ENCODE measurements at places on chromosomes 5 and 9.

- no peak for DNase-seq
Measured at GRCh38 chr9:114602620-114603019, 8.5 kb upstream of the TMEM268 start.

DNA sequence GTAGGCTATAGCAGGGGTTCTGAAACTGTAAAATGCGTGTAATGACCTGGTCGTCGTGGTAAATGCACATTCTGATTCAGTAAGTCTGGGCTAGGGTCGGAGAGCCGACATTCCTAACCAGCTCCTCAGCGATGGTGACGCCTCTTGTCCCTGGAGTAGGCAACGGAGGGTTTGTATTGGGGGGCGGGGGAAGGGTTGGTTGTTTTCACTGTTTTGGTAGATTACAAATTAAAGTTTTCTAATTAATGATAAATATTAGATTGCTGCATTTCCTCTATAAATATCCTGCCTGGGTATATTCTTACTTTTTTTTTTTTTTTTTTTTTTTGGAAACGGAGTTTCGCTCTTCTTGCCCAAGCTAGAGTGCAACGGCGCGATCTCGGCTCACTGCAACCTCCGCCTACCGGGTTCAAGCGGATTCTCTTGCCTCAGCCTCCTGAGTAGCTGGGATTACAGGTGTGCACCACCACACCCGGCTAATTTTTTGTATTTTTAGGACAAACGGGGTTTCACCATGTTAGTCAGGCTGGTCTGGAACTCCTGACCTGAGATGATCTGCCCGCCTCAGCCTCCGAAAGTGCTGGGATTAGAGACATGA, 566 bp upstream of the ALDH7A1 start:
- DNase-seq = no peak

GRCh38 chr5:1128977-1129710, 17.3 kb upstream of the SLC12A7 start:
- DNase-seq = no peak

GRCh38 chr9:114614373-114614772, 3.3 kb downstream of the TMEM268 start:
- no peak for DNase-seq

DNA sequence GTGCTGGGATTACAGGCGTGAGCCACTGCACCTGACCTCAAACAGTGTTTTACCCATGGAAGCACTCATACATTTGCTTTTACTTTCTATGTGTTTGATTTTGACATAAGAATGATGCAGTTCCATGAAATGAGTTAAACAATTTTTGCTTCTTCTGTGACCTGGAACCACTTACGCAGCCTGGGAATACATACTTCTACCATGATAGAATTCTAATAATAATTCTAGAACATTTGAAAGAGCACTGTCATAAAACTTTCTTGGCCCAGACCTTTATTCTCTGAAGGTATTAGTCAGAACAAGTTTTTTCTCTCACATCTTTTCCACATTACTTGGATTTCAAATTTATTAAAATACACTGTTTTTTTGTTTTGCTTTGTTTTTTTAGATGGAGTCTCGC, 25.3 kb upstream of the COL5A1 start:
- no peak for DNase-seq

DNA sequence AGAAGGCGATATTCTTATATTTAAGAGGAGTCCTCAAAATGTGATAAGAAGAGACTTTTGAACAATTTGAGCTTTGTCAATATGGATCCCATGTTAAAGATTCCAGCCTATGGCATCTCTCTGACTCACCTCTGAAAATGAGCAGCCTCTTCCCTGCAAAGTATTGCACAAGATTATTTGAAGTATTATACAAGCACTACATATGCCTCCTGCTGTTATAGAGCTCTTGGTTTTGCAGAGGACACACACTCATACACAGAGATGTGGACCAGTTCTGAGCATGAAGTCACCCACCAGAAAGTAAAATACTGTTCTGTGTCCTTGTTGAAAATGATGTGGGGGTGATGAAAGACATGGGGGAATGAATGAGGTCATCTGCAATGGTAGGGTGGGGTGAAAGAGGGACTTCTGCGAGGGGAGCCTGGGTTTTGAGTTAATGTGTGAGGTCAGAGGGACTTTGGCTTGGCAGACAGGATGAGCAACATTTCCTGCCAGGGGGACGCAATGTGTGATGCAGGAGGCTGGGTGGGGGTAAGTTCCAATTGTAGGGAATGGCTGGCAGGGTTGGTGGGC, 25.8 kb downstream of the FBXL7 start:
- DNase-seq = no peak

GRCh38 chr5:107126341-107126740, 544.4 kb downstream of the EFNA5 start:
- DNase-seq = no peak

DNA sequence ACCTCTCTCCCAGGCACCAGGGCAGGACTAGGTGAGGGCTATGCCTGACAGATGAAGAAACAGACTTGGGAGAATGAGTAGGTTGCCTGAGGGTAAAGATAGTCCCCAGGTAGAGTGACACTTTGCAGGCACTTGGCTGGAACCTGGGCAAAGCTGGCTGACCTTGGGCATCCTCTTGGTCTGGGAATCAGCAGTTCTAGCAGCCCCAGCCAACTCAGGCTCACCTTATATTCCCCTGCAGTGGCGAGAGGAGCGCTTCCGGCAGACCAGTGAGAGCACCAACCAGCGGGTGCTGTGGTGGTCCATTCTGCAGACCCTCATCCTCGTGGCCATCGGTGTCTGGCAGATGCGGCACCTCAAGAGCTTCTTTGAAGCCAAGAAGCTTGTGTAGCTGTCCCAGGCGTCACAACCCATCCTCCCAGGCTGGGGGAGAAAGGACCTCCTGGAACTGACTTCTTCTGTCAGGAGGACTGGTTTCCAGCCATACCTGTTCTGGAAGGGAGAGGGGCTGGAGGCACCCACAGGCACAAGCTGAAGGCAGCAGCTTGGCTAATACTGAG, 3.1 kb downstream of the TMED9 start:
- DNase-seq = no peak

- DNase-seq = no peak
Measured at GRCh38 chr9:138060365-138060764, 182.8 kb downstream of the CACNA1B start.

DNA sequence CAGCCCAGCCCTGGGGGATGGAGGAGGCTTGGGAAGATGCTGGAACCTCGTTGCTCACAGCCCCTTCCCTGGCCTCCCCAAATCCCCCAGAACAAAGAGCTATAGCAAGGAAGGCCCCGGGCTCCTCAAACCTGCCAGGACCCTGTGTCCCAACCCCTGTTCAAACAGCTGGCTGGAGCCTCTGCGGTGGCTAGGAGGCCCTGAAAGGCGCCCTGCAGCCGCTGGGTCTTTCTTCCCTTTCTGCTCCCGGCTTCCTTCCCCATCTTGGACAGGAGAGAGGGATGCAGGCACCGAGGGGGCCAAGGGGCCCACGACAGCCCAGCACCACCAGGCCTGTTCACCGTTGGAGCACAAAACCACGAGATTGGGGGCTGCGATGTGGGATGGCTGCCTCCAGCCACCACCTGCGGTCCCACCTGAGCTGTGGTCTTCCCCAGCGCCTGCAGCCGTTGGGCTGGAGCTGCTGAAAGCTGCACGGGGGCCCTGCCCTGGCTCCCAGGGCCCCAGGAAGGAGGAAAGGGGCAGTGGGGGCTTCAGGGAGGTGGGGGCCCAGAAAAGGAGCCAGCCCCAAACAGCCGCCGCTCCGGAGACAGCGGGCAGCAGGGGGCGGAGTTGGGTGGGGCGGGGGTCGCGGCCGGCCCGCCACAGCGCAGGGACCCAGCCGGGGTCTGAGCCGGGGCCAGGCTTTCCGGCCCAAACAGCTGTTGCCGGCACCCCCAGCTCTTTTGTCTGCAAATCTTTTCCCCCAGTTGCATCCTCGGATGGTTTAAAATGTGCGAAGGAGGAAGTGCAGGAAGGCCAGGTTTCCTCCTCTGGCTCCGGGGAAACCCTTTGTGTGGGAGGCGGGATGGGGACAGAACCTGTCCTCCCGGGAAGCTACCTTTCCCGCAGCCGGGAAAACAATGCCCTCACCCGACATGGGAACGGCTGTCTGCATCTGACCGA, 16.1 kb downstream of the NOTCH1 start:
- no peak for DNase-seq

GRCh38 chr9:92095236-92095635, 20.0 kb downstream of the SPTLC1 start:
- DNase-seq = no peak

- no peak for DNase-seq
Measured at GRCh38 chr5:96312383-96312782, 120.7 kb downstream of the PCSK1 start.

DNA sequence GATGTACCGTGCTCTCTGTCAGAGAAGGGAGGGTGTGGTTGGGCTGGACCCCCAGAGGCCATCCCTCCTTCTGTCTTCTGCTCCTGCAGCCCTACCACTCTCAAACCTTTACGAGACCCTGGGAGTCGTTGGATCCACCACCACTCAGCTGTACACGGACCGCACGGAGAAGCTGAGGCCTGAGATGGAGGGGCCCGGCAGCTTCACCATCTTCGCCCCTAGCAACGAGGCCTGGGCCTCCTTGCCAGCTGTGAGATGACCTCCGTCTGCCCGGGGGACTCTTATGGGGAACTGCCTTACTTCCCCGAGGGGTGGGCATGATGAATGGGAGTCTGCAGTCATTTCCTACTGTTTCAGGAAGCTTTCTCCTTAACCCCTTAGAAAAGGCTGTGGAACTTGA, 17.5 kb downstream of the TGFBI start:
- no peak for DNase-seq

- DNase-seq = no peak
Measured at GRCh38 chr5:77718934-77719610, 57.1 kb downstream of the TBCA start.

- DNase-seq = no peak
Measured at GRCh38 chr5:144422018-144422727, 251.5 kb downstream of the KCTD16 start.

DNA sequence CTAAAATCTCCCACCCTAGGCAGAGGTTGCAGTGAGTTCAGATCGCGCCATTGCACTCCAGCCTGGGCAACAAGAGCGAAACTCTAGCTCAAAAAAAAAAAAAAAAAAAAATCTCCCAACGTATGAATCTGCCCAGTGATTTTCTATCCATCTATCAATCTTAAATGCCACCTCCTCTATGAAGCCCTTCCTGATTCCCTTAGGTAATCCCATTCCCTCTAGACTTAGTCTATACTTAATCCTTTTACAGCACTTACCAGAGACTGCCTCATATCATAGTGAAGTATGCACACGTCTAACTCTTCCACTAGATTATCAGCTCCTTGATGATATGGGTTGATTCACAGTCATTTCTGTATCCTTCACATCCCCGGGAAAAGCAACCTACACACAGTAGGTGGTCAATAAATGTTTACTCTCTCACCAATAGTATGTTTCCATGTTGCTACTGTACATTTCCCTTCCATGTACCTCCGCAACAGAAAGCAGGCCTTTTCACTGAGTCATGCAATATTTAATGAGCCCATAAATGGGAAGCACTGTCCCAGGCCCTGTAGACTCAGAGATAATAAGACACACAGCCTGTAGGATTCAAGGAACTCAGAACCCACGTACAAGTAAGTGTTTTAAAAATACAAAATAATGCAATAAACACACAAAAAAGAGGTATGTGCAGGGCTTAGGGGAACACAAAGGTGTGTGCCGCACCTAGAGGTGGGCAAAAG, 1.2 kb downstream of the DROSHA start:
- DNase-seq = no peak

GRCh38 chr5:594226-594860, 17.8 kb upstream of the CEP72 start:
- DNase-seq = no peak

GRCh38 chr5:109857405-109858031, 167.8 kb downstream of the MAN2A1 start:
- no peak for DNase-seq

DNA sequence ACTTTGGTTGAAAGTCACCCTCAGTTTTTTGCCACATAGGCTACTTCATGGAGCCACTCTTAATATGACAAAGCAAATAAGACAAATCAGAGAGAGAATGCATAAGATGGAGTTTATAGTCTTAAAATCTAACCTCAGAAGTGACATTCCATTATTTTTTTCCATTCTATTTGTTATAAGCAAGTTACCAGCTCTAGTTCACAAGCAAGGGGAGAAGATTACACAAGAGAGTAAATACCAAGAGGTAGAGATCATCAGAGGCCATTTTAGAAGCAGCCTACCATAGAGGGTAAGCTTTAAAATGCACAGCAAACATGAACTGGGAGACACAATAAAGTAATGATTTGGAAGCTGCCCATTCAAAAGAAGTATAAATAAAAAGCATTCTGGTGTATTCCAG, 651.3 kb upstream of the MEF2C start:
- no peak for DNase-seq

GRCh38 chr5:71503536-71503935, 48.1 kb downstream of the BDP1 start:
- DNase-seq = no peak

DNA sequence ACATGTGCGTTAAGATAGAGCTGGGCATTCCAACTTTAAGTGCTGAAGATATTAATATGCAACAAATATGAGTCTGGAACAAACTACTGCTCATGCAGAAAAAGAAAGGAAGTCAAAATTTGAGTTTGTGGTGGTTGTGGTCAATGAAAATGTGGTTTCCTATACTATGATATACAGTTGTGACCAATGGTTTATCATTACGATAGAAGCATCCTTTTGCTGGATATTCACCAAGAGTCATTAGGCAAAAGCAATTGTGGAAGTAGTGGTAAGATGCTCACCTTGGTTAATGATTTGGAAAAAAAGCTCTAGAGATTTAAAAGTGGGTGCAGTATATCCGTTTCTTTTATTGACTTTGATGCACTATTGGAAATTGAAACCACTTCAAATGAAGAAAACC, 1007.0 kb downstream of the NR2F1-AS1 start:
- DNase-seq = no peak

DNA sequence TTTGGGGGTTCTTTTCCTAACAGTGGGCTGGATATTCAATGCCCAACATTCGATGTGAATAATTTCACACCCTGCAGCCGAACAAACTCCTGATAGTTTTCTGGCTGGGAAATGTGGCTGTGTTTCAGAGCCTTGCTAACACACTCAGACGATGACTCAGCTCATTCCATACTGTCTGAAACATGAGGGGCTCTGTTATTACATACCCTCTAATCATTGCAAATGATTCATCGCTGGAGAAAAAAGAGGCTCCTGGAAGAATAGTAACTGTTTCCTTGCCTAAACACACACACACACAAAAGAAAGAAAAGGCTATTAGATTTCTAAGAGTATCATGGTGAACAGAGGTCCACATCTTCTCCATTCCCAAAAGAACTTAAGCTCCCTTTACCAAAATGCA, 75.8 kb downstream of the OXCT1 start:
- DNase-seq = no peak

- no peak for DNase-seq
Measured at GRCh38 chr9:133120501-133121197, 391 bp downstream of the RALGDS start.

GRCh38 chr9:105673850-105674387, 11.7 kb downstream of the TAL2 start:
- DNase-seq = no peak
